ENCODE measurements at places on chromosomes 6 and 20.

DNA sequence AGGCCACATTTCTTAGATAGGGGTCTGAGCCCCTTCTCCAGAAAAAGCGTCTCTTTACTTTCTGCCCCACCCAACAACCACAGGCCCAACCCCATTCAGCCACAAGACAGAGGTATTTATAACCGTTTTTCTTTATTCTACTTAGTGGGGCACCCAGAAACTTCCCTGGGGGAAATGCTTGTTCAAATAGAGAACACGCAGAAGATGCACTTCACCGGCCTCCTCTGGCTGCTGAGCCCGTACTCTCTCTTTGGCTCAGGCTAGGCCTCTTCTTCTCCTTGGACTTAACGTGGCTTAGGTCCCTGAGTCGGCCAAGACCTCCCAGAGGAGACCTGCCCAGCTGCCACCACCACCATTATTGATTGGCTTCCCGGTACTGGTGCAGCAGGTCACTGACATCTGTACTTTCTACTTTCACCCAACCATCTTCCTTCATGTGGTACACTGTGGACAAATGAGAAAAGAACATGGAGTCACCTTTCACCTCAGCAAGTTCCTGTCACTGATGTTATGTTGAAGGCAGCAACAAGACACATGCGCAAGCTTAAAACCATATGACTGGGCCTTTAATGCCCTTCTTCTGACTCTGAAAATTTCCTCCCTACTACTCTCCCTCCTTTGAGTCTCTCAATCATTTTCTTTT is 2.2 kb upstream of the TAP2 start:
- no peak for DNase-seq

DNA sequence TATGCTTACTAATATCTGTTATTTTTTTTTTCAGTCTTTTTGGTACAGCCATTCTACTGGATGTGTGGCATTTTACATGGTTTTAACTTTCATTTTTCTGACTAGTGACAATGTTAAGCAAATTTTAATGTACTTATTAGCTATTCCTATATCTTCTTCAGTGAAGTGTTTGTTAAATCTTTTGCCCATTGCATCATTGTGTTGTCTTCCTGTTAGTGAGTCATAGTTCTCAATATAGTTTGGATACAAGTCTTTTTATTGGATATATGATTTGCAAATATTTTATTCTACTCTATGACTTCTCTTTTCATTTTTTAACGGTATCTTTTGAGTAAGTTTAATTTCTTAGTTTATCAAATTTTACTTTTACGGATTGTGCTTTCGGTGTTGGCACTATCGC is 519.4 kb downstream of the CDKAL1 start:
- DNase-seq, result no peak

DNA sequence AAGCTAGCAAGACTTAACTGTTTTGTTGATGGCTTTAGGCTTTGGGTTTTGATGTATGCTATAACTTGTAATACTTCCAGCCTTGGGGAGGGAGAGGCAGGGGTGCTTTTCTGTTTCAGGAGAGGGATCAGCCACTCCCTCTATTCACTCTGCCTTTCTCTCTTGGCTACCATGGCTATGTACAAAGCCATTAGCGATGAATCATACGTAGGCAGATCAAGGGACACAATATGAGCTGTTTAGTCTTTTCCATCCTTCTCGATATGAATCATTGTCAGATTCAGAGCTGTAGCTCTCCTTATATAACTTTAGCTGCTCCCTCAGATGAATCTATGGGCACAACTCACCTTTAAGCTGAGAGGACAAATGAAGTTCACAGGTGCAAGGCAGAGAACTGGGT is 230.6 kb downstream of the TSHZ2 start:
- DNase-seq, result no peak

DNA sequence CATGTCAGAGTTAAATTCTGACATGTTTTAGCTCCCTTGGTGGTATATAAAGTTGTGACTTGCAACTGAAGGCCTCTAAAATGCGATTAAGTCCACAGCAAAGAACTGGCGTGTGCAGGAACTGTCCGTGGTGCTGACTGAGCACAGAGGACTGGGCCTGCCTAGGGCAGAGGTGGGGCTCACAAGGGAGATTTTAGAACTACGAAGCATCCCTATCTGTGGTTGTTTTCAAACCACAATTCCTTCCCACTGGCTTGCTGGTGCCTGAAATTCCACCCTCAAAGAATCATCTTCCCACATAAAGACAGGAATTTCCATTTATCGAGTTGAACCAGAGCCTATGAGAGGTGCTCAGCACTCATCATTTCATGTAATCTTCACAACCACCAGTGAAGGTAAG is 30.1 kb downstream of the RIMS4 start:
- DNase-seq, result no peak

- no peak for DNase-seq
Measured at GRCh38 chr6:15430931-15431405, 185.1 kb downstream of the JARID2 start.

GRCh38 chr6:159880412-159880975 is 10.3 kb upstream of the MAS1 start:
- DNase-seq, result no peak

DNA sequence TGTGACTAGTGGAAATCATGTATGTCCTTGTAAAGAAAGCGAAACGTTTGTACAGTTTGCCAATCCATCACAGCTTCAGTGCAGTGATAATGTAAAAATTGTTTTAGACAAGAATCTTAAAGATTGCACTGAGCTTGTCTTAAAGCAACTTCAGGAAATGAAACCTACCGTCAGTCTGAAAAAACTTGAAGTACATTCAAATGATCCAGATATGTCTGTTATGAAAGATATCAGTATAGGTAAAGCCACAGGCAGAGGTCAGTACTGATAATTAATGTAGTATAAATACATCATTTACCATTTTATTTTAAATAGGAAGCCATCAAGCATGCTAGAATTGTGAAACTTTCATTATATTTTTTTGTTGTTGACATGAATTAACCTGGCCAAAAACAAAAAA is 60.9 kb upstream of the SMIM8 start:
- DNase-seq, result no peak

- no peak for DNase-seq
Measured at GRCh38 chr6:73064266-73064665, 161.0 kb downstream of the KHDC1L start.

DNA sequence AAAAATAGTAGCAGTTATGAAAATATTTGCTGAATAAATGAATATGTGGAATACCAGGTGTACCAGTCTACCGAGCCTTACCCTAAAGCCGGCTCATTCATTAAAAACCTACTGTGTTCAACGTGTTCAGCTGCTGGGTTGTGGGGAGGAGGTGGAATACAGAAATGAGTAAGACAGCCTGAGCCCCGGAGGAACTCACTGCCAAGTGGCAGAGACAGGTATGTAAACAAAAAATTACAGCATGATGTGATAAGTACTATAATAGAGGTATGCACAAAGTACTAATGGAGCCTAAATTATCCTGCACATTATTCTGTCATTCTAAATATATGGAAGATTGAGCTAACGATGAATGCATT is 6.8 kb upstream of the ADTRP start:
- no peak for DNase-seq

- no peak for DNase-seq
Measured at GRCh38 chr20:58585753-58586540, 65.1 kb upstream of the STX16 start.

- DNase-seq, result no peak
Measured at GRCh38 chr6:39211183-39211582, 18.1 kb downstream of the KCNK5 start.

Measured in GM04503 (cell line).